ENCODE measurements at places on chromosomes 5 and 9.

DNA sequence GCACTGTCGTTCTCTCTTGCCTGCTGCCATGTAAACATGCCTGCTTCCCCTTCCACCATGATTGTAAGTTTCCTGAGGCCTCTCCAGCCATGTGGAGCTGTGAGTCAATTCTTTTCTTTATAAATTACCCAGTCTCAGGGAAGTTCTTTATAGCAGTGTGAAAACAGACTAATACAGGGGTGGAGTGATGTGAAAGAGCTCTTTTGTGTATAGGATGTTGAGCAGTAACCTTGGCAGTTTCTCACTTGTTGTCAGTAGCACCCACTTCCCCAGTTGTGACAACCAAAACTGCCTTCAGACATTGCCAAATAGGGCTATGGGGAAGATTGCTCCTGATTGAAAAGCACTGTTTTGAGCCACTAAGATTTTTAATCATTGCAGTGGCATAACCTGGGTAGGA lies 552.2 kb upstream of the ZNF462 start:
- peak; percentile 19 for DNase-seq

- no peak for DNase-seq
Observed at GRCh38 chr5:476102-476813, 33.3 kb downstream of the EXOC3 start.

- peak; percentile 44 for DNase-seq
Observed at GRCh38 chr5:176609724-176610434, at the start of gene GPRIN1. Gene GPRIN1, minus strand, starts transcription at chr5:176610156. Its CDS starts 10,322 bp downstream, at chr5:176599834.

DNA sequence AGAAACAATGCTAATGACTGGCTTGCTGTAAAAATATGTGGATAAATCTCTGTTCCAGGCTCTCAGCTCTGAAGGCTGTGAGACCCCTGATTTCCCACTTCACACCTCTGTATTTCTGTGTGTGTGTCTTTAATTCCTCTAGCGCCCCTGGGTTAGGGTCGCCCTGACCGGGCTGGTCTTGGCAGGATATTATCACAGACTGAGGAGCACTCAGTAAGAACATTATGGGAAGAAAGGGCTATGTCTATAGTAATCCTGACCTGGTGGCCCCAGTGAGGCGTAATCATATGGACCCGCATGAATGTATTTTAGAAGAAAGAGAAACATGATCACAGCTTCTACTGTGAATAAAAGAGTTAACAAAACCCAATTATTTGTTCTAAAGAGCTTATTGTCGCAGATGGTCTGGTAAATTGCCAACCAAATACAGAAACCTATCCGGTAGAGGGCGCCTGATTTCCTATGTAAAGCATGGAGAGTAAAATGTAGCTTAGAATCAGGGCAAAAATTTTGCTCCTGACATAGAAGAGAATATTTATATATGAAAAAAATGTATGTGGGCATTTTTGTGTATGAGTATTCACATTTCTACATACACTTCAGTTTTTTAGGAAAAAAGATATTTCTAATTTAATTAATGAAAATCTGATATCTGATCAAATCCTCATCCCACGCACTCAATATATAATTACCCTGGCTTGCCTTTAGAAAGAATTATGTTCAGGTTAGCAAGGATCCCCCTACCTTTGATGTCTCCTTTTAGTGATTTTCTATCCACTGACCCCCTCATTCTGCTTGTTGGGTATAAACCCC lies 5.8 kb upstream of the IFNA1 start:
- DNase-seq: peak; percentile 40

DNA sequence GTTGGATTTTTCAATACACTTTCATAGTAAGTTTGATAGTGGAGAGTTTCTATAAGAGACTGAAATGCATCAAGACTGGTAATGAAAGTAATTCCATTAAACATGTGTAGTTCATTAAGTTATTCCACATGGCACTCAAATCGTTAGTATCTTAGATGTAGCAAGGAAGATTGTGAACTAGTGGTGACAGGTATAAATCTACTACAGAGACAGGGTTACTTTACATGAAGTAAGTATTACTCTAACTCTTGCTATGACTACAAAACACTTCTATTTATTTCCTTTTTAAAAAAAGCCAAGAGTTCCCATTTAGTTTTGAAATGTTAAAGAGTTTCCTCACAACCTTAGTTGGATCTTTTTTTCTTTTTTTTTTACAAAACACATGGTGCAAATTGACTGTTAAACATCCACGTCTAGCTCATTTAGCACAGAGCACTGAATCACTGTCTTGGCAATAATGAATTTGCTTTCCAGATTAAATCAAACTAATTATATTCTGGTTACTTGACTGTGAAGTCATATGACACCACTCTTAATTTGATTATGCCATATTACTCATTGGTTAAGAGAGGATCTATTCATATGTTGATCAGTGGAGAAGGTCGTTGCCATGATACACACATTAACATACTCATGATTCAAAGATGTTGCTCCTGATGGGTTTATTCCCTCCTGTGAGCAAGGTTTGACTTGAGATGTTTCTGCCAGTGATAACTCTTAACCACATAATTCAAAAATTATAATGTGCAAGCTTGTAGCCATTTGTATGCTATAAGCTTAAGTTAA lies 644.8 kb downstream of the EFNA5 start:
- no peak for DNase-seq

DNA sequence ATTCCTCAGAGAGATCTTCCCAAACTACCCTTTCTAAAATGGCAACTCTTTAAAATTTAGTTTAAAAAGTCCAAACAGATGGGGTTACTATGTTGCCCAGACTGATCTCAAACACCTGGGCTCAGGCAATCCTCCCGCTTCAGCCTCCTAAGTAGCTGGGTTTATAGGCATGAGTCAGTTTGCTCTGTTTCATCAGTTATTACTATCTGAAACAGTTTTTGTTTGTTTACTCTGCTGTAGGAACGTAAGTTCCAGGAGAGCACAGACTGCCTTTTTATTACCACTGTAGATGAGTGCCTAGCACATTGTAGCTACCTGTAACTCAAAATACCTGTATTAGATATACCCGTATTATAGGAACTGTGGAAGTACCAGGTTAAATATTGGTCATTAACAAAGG lies 89.4 kb downstream of the UHRF2 start:
- DNase-seq: no peak

DNA sequence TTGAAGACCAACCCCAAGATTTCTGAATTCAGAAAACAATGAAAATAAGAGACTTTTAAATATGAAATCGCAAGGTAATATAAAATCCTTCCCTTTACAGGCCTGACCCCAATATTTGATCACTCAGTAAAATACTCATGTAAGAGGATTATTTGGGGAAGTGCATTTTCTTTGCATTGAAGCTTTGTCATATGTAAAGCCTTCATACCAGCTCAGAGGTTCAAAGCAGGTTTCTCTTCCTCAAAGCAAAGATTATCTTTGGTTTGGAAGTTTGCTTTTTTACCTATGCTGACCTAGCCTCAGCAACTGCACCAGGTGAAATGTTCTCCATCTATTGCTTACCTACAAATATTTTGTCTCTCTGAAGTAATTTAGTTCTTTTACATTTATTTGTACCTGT lies 106.5 kb upstream of the PARP8 start:
- DNase-seq: no peak

DNA sequence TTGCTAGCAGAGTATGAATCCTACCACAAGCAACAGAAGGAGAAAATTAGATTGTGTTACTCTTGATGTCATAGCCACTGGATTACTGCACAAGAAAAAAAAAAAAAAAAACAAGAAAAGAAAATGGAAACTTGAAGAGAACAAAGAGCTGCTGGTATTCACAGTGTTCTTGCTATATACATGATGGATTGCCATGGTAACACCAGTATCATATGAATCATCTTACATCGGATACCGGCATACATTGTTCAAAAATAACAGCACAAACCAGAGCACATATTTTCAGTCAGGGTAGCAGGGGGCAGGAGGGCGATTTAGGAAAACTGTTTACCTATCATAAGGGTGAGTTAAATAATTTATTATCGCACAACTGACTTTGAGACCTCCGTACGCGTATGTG lies 472.9 kb downstream of the PDE4D start:
- DNase-seq: peak; percentile 8

- no peak for DNase-seq
Observed at GRCh38 chr9:107455425-107456135, 34.0 kb downstream of the KLF4 start.

DNA sequence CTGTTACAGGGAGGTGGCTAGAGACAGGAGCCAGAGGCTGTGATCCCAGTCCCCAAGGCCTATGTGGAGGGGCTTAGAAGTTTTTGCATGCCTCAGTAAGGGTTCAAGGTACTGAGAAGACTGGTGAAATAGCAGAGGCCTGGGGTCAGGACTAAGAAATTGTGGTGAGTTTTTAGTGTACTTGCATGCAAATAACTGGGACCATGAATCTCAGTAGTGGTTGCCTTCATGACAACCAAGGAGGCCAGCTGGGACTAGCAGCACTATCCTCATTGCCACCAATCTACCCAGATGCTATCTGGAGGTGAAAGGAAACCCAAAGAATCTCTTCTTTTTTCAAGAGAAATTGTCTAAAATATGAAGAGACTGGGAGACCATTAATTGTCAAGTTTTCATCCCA lies 395.1 kb downstream of the CETN3 start:
- no peak for DNase-seq

- DNase-seq: peak; percentile 98
Observed at GRCh38 chr5:177546258-177546741, 8.1 kb downstream of the FAM193B start.

DNA sequence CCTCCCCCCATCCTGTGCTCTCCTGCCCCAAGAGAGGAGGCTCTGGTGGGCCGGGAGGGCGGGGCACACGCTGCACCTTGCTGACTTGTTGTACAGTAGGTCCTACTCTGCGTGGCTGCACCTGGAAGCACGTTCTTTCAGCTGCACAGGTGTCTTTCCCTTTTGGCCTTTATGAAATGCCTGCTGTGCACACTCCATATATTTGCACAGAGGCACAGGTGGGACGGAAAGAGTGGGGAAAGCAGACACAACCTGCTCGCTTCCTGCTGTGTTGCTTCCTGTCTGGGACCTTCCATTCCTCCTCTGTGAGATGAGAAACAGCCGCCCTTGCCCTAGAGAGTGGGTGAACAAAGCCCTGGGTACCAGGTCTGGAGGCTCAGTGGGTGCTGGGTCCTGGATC lies 4.8 kb downstream of the USP20 start:
- DNase-seq: no peak

GRCh38 chr9:136650648-136651047 lies 12.1 kb upstream of the EGFL7 start:
- DNase-seq: no peak

DNA sequence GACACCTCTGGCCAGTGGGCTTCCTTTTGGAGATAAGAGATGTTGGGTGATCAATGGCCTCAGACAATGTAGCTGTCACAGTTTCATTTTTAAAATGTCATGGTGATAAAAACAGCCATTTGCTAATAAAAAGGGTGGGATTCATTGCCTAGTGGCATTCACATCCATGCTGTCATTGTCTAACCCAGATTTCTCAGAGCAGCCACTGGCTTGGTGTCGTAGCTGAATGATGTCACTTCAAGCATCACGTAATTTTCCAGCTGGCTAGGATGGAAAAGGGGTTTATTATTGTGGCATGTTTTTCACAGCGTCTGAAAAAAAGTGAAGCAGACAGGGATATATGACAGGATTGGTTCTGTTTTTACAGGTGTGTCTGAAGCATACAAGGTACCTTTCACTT lies 184.7 kb downstream of the AOPEP start:
- no peak for DNase-seq

DNA sequence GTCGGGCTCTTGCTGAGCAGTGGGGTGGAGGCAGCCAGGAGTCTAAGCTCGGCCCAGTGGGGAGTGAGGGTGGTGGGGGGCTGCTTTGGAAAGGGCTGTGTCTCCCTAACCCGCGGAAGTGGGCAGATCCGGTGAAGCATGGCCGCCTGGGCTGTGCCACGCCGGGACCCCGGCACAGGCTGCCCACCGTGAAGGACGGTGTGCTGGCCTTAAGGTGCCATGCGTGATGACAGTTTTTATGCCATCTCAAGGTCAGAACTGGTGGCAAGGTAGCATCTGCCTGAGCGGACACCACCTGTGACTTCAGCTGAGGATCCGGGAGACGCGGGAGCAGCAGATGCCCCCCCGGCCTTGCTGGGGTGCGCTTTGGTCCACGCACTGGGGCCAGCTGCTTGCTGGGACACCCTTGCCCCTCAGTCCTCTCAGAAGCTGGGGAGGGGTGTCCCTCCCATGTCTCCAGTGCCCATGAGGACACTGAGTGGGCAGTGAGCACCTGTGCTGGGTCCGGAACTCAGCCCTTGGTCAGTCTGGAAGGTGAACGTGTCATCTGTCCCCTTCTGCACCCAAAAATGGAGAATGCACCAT lies 53.9 kb downstream of the AHRR start:
- no peak for DNase-seq

DNA sequence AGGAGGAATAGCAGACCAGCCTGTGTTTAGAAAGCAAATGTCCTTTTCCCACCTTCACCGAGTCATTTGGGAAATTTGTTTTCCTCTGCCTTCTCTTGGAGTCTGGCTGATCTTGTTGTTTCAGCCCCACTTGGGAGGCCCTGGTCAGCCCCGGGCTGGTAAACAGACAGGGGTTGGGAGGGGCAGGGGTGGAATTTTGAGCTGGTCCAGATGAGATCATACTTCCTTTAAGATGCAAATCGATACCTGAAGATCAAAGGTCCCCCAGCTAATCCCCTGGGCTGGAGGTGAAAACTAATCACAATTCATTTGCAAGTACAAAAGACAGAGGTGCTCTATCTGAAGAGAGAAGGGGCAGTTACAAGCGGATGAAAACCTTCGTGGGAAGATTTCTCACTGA lies 118.4 kb downstream of the PAPPA start:
- no peak for DNase-seq

DNA sequence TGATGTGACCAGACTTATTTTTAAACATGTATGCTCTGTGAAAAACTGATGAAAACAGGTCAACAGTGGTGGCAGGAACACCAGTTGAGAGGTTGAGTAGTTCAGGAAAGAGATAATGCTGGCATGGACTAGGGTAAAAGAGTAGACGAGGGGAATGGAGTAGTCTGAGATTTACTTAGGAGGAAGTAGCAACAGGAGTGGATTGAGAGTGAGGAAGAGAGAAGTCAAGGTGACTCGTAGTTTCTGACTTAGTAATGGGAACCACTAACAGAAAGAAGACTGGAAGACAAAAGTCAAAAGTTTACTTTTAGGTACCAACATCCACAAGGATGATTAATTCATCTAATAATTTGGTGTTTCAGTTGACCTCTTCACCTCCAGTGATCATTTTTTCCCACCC lies 3.6 kb downstream of the SRA1 start:
- DNase-seq: peak; percentile 55

All from HT1080 (cell line).